ENCODE measurements at places on chromosomes 16 and 17. TPM values are rescaled to one million over a fixed set of nuclear protein-coding genes. Genes with fewer than 3 reads are reported as not detected.

CLEC18B gene
- not detected for polyA plus RNA-seq

ACSM2A gene
- not detected for polyA plus RNA-seq

TBC1D3C gene
- polyA plus RNA-seq, result 3.0 TPM

ABCA9 gene
- 0.23 TPM for polyA plus RNA-seq

KRTAP4-5 gene
- not detected for polyA plus RNA-seq

HOXB4 gene
- 1.2 TPM for polyA plus RNA-seq

SOX9 gene
- polyA plus RNA-seq, result 7.8 TPM

MPP2 gene
- polyA plus RNA-seq, result 1.6 TPM

FOXN1 gene
- 0.38 TPM for polyA plus RNA-seq

BAHCC1 gene
- polyA plus RNA-seq, result 1.8 TPM

SOCS1 gene
- polyA plus RNA-seq, result not detected

HS3ST3A1 gene
- not detected for polyA plus RNA-seq

ASIC2 gene
- 0.60 TPM for polyA plus RNA-seq

ANKRD40CL gene
- polyA plus RNA-seq, result 191 TPM

TMEM92 gene
- polyA plus RNA-seq, result 2.5 TPM

CHD9NB gene
- 6.6 TPM for polyA plus RNA-seq

CLDN9 gene
- not detected for polyA plus RNA-seq

SDR42E2 gene
- 0.04 TPM for polyA plus RNA-seq

PDIA2 gene
- polyA plus RNA-seq, result not detected

SBK1 gene
- not detected for polyA plus RNA-seq

TNFRSF17 gene
- 1.8 TPM for polyA plus RNA-seq

SMPD3 gene
- 29.7 TPM for polyA plus RNA-seq

KRT40 gene
- 0.16 TPM for polyA plus RNA-seq

NOXO1 gene
- 13.8 TPM for polyA plus RNA-seq

DNASE1L2 gene
- not detected for polyA plus RNA-seq

TBC1D3K gene
- polyA plus RNA-seq, result not detected

Measured in sigmoid colon (tissue), 7 donors.